H9 (cell line): ENCODE measurements at places on chromosomes 1 and 21. TPM values are rescaled to one million over a fixed set of nuclear protein-coding genes. Genes with fewer than 3 reads are reported as not detected.

GRCh38 chr1:20666146-20666545 is 5.0 kb upstream of the DDOST start:
- no peaks in the 10 kb centered on the region for H3K27me3 ChIP-seq
- H3K4me3 ChIP-seq = no peak overlapping the region
- 0 out of 2 replicates have a peak, but pooled peaks cover 8% of the 10 kb centered on the region for H3K36me3 ChIP-seq
- DNase-seq = no peak
- no peak overlapping the region for H3K27ac ChIP-seq

- no peaks in the 10 kb centered on the region for H3K27me3 ChIP-seq
- no peak overlapping the region for H3K4me3 ChIP-seq
- H3K27ac ChIP-seq = no peak overlapping the region
- no peaks in the 10 kb centered on the region for H3K4me1 ChIP-seq
- H3K36me3 ChIP-seq = no peaks in the 10 kb centered on the region
These were observed 237.4 kb downstream of the CENPF start for GRCh38 chr1:214840356-214840755.

GRCh38 chr1:42335809-42336518 is 929 bp upstream of the FOXJ3 start:
- peaks cover 4% of the 10 kb centered on the region; the same call in 1 of the 2 replicates for H3K4me1 ChIP-seq
- no peak overlapping the region for H3K27ac ChIP-seq
- H3K36me3 ChIP-seq = no peaks in the 10 kb centered on the region
- no peak for DNase-seq
- H3K4me3 ChIP-seq = peak overlapping the region; percentile 84
- H3K27me3 ChIP-seq = no peaks in the 10 kb centered on the region

DNA sequence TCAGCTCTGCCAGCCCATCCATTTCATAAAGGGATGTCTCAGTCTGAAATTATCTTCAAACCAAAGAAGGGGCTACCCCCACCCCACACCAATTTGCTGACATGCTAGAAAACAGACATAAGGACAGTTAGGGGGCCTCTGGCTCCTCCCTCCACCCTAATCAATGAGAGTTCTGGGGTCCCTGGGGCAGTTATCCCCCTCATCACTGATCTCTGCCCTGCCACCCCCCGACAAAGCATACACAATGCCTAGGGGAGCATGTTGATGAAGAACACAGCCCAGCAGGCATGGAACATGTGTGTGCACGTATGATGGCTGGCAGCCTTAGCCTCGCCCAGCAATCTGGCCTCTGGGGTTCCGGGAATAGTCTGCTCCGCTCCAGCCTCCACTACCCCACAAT is 58.9 kb downstream of the RHBG start:
- peaks cover 7% of the 10 kb centered on the region; the same call in 1 of the 2 replicates for H3K4me1 ChIP-seq
- H3K27me3 ChIP-seq = peaks cover 66% of the 10 kb centered on the region
- H3K4me3 ChIP-seq = no peak overlapping the region
- no peak overlapping the region for H3K27ac ChIP-seq
- H3K36me3 ChIP-seq = no peaks in the 10 kb centered on the region; the same call in 2 of the 3 replicates

PYHIN1 gene
- not detected in 2 replicates for total RNA-seq

LENEP gene
- 1.4 and 2.8 TPM in 2 replicates for total RNA-seq

DNA sequence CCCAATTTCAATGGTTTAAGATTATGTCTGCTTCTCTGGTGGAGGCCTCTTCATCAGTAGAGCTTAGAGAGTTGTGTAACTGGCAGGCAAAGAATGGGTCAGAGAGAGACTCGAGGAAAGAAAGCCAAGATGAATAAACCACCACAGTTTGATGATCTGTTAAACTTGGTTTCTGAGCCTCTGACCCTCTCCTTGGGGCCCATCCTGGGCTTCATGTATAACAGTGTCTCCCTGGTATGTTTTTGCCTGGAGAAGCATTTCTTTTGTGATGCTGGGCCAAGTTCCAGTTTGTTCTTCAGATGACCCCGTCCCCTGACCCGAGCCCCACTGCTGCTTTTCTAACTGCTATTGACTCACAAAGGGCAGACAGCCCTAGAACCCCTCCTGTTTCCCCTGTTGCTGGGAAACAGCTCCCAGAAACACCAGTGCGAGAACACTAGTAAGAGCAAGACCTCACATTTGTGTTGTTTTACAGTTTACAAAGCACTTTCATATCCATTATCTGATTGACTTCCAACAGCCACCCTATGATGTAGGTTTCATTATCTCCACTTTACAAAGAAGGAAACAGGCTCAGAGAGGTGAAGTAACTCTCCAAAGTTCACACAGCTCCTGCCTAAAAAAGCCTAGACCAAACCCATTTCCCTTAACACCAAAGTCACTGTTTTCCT is 9.0 kb downstream of the CD2 start:
- no peaks in the 10 kb centered on the region for H3K27me3 ChIP-seq
- H3K4me3 ChIP-seq = peak overlapping the region; percentile 16; the same call in 1 of the 3 replicates
- no peaks in the 10 kb centered on the region for H3K4me1 ChIP-seq

- H3K4me3 ChIP-seq = no peak overlapping the region
- H3K36me3 ChIP-seq = no peaks in the 10 kb centered on the region
- H3K4me1 ChIP-seq = no peaks in the 10 kb centered on the region
- DNase-seq = no peak
- no peak overlapping the region for H3K27ac ChIP-seq
These were observed 9.8 kb downstream of the JUN start for GRCh38 chr1:58774027-58774426.

GRCh38 chr21:43720539-43721166 is 1.7 kb downstream of the PDXK start:
- H3K27me3 ChIP-seq = no peaks in the 10 kb centered on the region; the same call in 1 of the 2 replicates
- DNase-seq = peak; percentile 24
- H3K4me1 ChIP-seq = no peaks in the 10 kb centered on the region; the same call in 1 of the 2 replicates
- peak overlapping the region; percentile 83 for H3K4me3 ChIP-seq
- peaks cover 7% of the 10 kb centered on the region for H3K36me3 ChIP-seq

TNFRSF9 gene
- not detected in 2 replicates for total RNA-seq

DNA sequence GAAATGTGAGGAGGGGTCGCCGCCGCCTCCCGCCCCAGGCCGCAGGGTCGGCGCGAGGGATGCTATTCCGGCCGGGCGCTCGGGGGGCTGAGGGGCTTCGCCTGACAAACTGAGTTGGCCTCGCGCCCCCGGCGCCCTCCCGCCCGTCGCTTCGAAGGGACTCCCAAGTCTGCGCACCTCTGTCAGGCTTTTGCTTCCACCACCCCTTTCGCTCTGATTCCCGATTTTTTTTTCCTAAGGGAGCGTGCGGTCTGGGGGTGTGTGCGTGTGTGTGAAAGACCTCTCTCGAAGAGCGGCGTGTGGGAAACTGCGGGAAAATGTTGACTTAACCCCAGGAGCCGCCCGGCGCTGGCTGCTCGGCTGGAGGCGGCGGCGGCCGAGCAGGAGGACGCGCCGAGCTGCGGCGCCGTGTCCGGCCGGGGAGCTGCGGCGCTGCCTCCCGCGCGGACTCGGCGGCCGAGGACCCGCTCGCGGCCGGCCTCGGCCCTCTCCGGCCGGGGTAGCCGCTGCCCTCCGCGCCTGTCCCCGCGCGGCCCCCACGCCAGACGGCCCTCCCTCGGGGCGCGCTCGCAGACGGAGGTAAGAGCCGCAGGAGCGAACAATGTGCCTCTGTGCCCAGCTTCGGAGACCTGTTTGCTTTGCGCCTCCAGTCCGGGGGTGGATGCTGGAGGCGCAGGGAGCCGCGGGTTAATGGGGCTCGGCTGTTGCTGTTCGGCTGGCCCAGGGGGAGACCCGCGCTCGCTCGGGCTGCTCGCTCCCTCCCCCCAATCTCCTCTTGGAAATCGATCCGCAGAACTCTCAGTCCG is 1.1 kb downstream of the ADGRL2 start:
- peak overlapping the region; percentile 97 for H3K4me3 ChIP-seq
- no peaks in the 10 kb centered on the region for H3K36me3 ChIP-seq
- peak; percentile 38 for DNase-seq
- no peak overlapping the region for H3K27ac ChIP-seq

DUSP23 gene
- total RNA-seq = 25.0 and 27.3 TPM in 2 replicates

DNA sequence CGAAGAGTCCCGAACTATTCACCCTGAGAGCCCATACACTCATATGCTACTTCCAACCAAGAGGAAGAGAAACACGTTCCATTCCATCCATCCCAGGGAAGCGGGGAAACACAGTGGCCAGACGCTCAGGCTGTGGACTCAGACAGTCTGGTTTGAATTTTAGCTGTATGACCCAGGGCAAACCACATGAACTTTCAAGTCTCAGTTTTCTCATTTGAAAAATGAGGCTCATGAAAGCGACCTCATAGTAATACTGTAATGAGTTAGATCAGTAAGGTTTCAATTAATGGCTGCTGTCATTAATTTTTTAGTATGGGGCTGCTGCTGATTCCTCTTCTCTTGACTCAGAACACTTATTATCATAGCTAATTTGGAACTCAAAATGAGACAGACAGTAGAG is 1.5 kb downstream of the FCRL4 start:
- no peak overlapping the region for H3K27ac ChIP-seq
- no peaks in the 10 kb centered on the region for H3K36me3 ChIP-seq
- no peaks in the 10 kb centered on the region for H3K27me3 ChIP-seq
- H3K4me1 ChIP-seq = no peaks in the 10 kb centered on the region

PLPPR4 gene
- total RNA-seq = 0.31 and 0.39 TPM in 2 replicates

GRCh38 chr1:147413110-147413605 is 128.1 kb upstream of the BCL9 start:
- no peaks in the 10 kb centered on the region for H3K36me3 ChIP-seq
- H3K27ac ChIP-seq = no peak overlapping the region
- no peaks in the 10 kb centered on the region for H3K4me1 ChIP-seq
- DNase-seq = no peak
- H3K27me3 ChIP-seq = no peaks in the 10 kb centered on the region

- H3K27ac ChIP-seq = no peak overlapping the region
- H3K27me3 ChIP-seq = no peaks in the 10 kb centered on the region
- H3K36me3 ChIP-seq = peaks cover 4% of the 10 kb centered on the region
- DNase-seq = no peak
- no peak overlapping the region for H3K4me3 ChIP-seq
These were observed 12.8 kb upstream of the FUBP1 start for GRCh38 chr1:77991638-77992037.

GRCh38 chr21:28492127-28492526 is 500.6 kb downstream of the LTN1 start:
- no peak for DNase-seq
- no peaks in the 10 kb centered on the region for H3K36me3 ChIP-seq
- no peaks in the 10 kb centered on the region for H3K27me3 ChIP-seq
- H3K27ac ChIP-seq = no peak overlapping the region
- no peak overlapping the region for H3K4me3 ChIP-seq
- H3K4me1 ChIP-seq = no peaks in the 10 kb centered on the region

DNA sequence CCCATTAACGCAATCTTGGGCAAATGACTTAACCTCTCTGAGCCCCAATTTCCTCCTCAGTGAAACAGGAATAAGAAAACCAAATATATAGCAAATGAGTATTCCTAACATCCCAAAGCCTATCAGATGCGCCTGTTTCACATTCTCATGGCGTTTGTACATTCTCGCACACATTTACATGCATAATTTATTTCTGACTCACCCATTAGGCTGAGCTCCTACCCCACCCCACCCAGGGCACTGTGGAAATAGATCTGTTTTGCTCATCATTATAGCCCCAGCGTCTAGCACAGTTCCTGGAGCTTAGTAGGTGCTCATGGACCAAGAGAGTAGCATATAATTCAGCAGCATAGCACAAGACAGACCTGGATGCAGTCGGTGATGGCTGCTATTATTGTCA is 146.1 kb upstream of the VANGL1 start:
- no peak for DNase-seq
- no peak overlapping the region for H3K4me3 ChIP-seq
- no peaks in the 10 kb centered on the region for H3K36me3 ChIP-seq
- no peaks in the 10 kb centered on the region for H3K4me1 ChIP-seq
- no peaks in the 10 kb centered on the region for H3K27me3 ChIP-seq

DNA sequence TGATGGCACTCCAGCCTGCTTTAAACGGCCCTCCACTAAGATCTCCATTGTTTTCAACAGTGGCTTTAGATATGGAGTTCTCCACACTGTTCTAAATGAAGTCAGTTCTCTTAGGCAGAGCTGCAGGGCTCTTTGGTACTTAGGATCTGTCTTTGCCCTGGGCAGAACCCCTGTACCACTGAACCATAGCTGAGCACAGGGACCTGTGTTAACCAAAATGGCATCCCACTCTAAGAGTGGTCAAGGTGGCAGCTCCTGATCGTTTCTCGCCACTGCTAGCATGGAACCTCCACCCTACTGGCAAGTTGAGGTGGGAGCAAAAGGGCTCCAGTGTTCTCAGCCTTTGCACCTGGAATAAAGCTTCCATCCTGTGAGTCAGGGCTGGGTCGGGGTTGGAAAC is 186.7 kb downstream of the TM2D1 start:
- no peak overlapping the region for H3K27ac ChIP-seq
- no peak overlapping the region for H3K4me3 ChIP-seq
- H3K36me3 ChIP-seq = no peaks in the 10 kb centered on the region
- no peak for DNase-seq
- H3K27me3 ChIP-seq = no peaks in the 10 kb centered on the region

TFF1 gene
- not detected in 2 replicates for total RNA-seq
